ENCODE measurements at places on chromosomes 5 and 9.
A peak's percentile ranks its signal among the peaks of the same experiment; 100 is the strongest.

GRCh38 chr9:129383019-129383560, 205.0 kb upstream of the IER5L start:
- DNase-seq, result no peak

DNA sequence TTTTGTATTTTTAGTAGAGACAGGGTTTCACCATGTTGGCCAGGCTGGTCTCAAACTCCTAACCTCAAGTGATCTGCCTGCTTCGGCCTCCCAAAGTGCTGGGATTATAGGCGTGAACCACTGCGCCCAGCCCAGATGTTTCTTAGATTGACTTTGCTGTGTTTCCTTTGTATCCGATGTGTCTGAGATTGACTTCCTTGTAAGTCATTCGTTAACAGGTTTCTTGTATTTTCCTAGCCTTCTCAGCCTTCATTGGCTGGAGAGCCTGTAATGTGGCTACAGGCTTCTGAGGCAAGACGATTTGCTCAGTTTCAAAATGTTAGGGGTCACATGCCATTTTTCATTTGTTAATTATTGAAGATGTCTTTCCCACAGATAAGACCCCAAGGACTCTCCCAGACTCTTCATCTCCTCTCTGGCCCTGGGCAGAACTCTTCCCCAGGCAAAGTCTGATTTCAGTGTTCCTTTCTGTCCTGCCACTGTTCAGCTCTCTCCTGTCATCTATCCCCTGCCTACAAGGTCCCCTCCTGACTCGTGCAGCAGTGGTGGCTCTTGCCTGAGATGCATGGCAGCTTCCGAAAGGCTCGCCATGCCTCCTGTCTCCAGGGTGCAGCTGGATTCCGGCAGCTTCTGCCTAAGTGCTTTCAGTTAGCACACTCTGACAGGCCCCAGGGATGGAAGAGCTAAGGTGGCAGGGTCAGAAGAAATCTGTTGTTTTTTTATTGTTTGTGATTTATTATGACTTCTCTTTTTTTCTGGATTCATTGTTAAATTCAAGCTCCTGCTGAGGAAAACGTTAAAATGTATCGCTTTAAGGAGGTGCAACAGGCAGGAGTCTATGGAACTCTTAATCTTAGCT, 206.4 kb downstream of the AOPEP start:
- no peak for DNase-seq

DNA sequence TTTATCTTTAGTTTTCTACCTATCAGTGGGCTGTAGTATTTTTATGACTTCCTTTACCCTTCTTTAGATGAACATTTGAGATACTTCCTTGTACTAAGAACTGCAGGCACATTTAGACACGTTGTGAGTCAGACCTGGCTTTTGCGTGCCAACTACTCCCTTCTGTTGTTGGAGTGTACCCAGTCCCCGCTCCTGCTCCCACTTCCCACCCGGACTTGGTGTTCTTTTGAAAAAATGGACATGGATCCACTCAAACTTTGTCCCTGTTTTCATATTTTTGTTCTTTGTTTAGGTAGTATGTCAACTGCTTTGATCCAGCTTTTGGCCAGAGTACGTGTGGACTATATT, 60.7 kb downstream of the PARP8 start:
- DNase-seq, result no peak

DNA sequence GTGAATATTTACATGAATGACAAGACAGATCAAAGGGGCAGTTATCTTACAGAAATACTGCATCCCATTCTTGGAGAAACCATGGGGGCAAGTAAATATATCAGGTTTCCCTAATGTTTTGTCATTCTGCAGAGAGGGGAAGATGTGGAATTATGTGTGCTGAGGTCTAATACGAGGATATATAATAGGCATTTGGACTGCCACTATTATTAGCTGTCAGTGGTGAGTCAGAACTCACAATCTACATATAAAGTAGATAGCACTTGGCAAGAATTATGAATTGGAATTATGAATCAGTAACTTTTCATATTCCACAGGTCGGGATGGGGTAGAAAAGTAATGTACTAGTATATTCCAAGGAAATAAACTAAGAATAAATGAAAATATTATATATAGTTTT, 121.7 kb downstream of the GIN1 start:
- DNase-seq, result no peak

- DNase-seq, result no peak
Measured at GRCh38 chr5:3277590-3278196, 317.9 kb upstream of the IRX1 start.

DNA sequence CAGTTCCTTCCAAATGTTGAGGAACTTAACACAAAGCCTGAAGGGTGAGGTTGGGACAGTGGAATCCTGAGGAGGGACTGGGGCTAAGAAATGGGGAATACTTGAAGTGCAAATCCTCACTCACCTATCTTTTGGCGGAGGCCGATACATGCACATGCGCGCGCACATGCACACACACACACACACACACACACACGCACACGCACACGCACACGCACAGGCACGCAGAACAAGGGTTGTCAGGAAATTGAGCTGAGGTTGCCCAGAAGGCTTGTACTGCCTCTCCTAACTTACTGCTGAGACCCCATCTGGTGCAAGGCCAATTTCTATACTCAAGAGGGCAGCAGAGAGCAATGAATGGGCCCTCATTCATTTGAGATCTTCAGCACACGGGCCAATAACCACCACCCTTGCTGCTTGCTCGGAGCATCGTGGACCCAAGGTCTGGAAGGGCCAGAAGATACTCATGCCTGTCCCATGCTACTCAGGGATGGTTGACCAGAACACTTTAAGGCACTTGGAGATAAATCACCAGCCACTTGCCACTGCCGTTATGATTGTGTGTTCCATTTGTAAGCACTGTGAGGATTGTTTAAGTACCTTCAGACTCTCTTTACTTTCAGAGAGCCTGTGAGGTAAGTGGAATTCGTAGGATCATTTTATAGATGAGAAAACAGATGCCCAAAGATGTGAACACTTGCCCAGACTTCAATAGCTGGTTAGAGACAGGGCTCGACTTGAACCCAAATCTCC, 21.5 kb downstream of the BTF3 start:
- DNase-seq, result peak; percentile 64

DNA sequence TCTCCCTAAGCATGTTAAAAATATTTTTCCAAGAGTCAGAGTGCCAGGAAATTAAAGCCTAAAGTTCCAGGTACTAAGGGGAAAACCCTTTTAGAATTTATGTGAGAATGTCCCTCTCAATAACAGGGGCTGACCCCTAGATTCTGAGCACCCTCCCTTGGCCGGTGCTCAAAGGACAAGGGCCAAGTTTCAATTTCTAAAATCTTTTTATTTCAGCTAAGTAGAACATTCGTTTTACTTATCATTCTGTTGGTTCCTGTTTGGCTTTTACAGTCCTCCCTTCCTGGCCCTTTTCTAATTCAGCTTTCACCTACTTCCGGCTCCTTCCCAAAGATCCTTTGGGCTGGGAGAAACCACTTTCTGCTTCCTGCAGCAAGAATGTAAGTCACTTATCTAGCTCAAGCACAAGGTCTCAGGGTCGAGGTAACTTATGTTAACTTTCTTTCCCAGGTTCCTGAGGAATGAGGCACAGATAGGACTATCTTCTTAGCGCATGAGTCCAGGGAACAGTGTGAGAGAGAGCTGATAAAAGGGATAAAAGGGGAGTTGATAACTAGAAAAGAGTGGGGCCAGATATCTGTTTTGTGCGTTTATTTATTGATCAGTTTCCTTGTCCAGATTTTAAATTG, 34.6 kb upstream of the F2RL2 start:
- no peak for DNase-seq

DNA sequence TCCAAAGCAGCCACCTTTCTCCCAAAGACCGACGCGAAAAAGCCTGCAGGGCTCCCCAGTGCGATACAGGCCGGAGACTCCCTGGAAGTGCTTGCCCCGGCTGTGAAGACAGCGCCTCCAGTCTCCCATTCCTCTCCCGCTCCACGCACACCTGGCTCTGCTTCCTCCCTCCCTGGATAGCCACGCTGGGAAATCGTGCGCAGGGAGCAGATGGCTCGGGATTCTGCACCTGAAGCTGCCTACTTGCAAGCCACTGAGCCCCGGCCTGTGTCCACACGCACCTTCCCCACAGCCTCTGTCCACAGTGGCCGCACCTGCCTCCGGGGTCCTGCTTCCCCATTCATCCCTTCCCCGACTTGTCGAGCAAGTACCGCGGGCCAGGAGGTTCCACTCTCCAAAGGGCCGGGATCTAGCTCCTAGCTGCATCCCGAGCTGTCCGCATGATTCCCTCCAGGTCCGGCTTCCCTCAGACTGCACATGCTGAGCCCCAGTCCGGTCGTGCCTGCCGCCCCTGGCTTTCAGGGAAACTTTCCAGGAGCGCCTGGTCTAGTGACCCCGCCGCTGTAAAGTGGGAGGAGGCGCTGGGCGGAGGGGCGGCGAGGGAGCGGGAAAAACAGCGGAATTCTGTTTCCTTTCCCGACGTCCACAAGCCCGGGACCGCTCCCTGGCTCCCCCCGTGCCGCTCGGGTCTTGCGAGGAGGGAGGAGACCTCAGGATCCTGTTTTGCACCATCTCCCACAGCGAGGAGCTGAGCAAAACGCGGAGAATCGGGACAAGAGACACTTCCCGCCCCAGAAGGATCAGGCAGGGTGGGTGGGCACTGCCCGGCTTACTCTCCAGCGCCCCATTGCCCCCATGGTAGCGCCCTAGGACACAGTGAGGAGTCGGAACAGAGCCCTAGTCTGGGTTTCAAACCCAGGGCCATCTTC, 2.0 kb downstream of the SEMA6A start:
- no peak for DNase-seq

DNA sequence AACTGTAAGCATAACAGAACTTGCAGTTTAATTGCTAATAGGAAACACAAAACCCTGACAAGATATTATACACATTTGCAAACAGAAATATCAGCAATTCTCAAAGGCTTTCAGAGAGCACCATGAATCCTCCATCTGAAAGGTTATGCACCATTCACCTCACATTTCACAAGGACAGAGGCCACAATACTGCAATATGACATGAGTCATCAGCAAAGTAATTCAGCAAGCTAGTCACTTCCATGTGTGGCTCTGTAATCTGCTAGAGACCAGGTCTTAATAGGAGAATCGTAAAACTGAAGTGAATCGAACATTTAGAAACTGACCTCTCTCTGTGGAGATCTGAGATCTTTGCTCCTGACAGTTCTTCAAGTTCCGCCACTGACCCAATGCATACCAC, 28.3 kb downstream of the IARS1 start:
- no peak for DNase-seq

DNA sequence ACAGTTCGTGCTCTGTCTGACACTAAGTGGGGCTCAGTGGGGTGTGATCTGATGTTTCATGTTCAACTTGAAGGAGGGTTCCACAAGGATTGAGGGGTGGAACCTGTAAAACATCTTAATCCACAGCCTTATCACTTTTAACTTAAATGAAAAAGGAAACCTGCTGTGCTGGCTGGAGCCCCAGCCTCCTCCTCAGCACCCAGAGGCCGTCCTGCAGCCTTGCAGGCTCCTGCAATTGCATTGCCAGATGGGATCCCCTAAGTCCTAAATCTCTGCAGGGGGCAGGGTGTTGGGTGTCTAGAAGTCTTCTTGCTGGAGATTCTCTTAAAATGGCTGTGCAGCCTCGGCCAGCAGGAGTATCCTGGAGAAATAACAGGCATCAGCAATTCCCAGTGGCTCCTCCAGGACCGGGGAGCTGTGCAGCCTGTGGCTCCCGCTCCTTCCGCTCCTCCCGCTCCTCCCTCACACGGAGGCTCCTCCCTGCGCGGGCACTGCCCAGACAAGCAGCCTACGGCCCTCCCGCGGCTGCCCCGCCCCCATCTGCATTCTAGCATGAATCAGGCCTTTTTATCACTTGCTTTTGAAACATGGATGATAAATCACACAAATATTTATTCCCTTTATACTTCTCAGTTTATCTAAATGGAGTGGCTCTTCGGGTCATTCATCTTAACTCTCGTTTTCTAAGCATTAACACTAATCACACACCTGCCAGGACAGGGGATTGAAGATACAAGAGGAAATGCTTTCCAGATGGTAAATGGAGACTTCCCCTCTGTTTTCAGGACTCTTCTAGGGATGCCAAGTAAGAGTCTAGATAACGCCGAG, 131.0 kb downstream of the ADAMTS16 start:
- DNase-seq, result no peak

Data from activated T-cell treated with anti-CD3 and anti-CD28 coated beads for 24 hours (primary cell).